ENCODE measurements at places on chromosomes 1 and 21.

DNA sequence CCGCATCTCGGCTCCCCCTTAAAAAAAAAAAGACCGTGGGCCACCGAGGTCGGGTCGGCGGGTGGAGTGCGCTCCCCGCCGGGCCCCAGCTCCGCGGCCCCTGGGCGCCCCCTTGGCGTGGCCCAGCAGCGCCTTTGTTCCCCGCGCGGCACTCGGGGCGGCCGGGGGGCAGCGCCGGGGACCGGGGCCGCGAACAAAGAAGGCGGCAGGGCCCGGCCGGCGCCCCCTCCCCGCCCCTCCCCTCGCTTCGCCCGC lies 571 bp downstream of the MARCKSL1 start:
- DNase-seq = no peak

DNA sequence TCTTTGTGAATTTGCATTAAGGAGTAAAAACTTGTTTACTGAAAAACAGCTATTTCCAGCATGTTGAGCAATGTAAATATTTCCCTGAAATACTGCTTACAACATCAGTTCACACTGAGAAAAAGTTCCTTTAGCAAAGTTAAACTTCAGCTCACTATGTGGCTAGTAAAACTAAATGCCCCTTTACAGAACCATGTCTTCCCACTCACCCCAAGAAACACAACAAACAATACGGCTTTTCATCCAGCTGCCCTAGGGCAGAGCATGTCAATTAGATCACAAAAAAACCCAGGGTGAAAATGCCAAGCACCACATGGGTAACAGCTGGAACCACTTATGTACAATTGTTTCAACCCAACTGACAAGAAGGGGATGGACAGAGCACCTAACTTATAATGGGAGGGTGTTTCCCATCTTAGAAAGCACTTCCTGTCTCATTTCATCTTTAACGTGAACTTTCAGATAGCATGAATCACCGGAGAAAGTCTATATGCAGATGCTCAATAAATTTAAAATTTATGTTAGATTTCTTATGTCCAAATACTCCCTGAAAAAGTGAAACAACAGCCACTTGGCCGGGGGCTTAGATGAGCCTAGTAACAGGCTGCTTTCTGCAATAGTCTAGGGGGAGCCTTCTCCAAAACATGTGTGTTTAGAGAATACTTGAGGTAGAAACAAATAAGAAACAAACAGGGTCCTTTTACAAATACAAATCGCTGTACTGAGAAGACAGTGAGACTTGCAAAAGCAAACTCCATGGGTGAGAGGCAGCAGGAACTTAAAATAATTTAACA lies 6.6 kb downstream of the NID1 start:
- DNase-seq = no peak

DNA sequence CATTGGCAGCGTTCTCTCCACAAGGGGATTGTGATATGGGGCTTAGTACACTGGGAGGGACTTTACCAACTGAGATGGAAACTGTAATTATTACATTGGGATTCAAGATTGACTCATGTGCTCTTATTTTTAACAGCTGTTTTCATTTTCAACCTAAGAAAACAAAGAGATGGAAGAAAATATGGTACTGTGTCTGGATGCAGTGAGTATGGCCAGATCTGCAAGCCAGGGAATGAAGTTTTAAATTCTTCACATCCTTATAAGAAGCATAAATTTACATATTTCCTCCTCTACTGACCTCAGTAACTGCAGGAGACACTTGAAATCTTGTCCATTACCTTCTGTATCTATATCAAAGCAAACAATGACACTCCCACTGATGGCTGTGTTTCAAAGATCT lies 81.5 kb upstream of the EDEM3 start:
- no peak for DNase-seq

DNA sequence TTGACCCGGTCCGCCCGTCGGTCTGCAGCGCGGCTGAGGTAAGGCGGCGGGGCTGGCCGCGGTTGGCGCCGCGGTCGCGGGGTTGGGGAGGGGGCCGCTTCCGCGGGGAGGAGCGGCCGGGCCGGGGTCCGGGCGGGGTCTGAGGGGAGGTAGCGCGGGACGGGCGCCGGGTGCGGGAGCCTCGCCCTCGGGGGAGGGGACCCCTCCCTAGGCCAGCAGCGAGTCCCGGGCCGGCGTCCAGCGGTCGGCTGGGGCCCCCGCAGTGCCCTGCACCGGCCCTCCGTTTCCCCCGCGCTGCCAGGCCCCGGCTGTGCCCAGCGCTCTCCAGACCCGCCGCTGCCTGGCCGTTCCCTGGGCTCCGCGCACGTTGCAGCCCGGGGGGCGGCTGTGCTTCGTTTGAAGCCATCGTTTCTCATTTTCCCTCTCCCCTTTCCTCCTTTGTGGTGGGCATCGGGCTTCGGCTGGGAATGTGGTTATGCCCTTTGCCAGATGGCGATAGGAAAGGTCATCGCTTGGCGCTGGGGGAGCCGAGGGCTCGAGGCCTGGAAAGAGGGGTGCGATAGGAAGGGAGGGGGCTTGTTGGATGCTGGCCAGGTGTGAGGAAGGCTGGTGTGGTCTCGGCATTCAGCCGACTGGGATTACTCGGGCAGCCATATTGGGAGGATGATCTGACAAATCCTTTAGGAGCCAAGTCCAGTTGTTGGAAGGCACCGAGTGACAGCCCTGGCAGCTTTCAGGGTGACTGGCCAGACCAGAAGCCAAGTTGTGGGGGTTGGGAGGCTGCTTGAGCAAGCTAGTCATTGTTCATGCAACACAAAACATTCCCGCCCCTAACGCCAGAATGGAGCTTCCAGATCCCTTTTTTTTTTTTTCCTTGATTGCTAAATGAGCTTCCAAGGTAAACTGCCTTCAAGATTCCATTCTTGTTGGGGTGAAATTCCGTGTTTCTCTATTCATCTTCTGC lies 753 bp downstream of the KIF1B start:
- DNase-seq = no peak

GRCh38 chr21:24148461-24148860 lies 1458.8 kb downstream of the MRPL39 start:
- no peak for DNase-seq

DNA sequence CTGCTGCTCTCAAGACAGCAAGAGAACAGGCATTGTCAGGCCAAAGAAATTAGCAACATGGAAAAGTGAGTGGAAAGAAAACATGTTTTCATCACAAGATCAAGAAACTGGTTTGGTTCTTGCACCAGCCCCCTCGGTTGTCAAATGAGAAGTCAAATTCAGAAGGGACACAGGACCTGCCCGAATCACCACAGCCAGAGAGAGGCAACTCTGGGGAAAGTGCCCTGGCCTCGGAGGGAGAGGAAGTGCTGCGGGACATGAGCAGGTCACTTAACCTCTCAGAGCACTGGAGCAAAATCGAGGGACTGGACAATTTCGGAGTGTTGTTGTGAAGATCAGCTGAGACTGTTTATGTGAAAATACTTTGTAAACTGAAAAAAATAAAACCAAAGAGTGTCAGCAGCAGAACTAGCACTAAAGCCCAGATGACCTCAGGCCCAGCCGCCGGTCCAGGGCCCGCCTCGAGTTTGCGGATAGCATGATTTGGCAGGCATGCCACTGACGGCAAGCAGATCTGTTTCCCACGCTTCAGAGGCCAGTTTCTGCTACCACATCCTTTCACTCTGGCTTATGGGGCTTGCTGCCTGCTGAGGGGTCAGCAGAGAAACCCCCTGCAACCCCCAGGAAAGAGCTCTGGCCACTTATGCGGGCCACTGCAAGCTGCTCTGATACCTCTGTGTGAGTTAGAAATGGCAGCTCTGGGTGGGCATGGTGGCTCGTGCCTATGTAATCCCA lies 32.1 kb downstream of the CD247 start:
- no peak for DNase-seq

GRCh38 chr1:154476791-154477190 lies 25.2 kb upstream of the TDRD10 start:
- DNase-seq = no peak

GRCh38 chr1:9293533-9294404 lies 1.1 kb downstream of the SPSB1 start:
- DNase-seq = no peak

- DNase-seq = no peak
These were observed 8.1 kb upstream of the PLA2G5 start for GRCh38 chr1:20061866-20062265.

DNA sequence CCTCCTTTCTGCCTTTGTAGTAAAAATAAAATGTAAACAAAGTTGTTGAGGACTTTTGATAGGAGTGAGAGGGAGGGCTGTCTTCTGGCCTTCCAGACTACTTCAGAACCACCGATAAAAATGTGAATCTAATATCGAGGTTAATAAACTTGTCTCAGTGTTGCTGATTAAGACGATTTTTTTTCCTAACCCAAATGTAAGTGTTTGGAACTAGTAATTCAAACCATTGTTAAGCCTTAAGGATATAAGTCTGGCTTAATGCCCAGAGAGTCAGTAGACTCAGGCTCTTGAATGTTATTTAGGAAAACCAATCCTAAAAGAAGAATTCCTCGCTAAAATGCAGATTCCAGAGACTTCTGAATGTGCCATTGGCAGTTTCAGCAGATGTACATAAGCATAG lies 356.9 kb downstream of the SIPA1L2 start:
- no peak for DNase-seq

DNA sequence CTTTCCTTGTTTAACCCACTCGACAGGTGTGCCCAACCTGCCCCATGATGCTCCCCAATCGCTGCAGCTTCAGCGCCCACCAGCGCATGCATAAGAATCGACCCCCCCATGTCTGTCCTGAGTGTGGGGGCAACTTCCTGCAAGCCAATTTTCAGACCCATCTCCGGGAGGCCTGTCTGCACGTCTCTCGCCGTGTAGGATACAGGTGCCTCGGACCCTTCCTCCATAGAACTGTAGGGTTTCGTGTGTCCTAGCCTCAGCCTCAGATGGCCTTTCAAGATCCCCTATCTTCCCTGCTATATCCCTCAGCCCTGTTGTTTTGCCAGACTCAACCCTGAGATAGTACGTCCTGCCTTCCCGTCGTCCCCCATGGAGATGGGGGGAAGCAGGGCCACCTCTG lies 6.4 kb downstream of the ZNF687 start:
- DNase-seq = no peak
